ENCODE measurements at places on chromosomes 3 and 15.

GRCh38 chr3:38471260-38471857 is 17.7 kb downstream of the ACVR2B start:
- DNase-seq: no peak

GRCh38 chr15:88680241-88681001 is 41.6 kb downstream of the ISG20 start:
- DNase-seq: no peak

DNA sequence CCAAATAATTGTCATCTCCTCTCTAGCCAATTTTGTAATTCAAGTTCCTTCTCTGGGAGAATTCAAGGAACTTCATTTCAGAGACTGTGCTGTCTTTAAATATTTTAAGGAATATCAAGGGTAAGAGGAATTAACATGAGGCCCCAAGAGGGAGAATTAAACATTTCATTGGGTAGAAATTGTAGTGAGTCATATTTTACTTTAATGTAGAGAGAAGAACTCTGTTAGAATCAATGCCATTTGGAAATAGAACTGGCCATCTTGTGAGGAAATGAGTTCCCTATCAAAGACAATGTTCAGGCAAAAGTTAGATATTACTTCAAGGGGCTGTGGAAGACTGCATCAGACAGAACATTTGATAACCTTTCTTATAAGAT is 43.5 kb upstream of the TP63 start:
- no peak for DNase-seq

DNA sequence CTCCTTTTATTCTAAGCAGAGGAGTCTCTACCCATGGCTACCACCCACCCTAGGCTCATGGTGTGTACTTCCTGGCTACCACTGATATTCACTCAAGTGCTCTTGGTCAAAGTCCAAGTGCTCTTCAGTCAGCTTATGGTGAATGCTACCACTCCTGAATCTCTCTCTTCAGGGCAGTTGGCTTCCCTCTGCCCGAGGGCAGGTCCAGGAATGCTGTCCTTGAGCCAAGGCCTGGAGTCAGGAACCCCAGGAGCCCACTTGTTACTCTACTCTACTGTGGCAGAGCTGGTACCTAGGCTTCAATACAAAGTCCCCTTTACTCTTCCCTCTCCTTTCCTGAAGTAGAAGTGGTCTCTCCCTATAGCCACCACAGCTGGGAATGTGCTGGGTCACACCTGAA is 226.0 kb downstream of the DIPK2A start:
- no peak for DNase-seq

- DNase-seq: no peak
Observed at GRCh38 chr15:89203705-89204273, 17.6 kb downstream of the RLBP1 start.

DNA sequence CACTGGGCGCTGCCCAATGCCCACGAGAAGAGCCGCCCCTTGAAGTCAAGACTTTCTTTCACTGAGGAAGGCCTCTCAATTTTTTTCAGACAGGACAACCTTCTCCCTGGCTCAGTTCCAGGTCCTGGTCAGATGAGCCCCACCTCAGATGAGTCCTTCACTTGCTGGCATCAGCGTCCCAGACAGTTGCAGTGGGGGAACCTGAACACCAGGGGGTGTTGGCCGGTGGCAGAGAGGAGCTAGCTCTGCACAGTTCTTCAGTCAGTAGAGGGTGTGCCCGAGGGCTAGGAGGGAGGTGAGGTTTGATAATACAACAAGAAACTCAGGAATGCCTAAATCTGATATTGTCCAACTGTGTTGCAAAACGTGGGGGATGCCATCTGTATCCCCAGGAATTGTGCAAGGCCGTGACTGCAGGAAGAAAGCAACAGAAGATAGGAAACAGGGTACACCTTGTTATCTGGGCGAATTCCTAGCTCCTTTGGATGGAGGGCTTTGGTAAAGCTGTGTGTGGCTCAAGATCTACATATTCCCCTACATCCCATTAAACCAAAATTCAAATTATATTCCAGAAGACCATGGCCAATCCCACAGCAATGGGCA is 34.3 kb downstream of the CCR3 start:
- no peak for DNase-seq

GRCh38 chr3:71513515-71513914 is 70.0 kb downstream of the FOXP1 start:
- DNase-seq: no peak

DNA sequence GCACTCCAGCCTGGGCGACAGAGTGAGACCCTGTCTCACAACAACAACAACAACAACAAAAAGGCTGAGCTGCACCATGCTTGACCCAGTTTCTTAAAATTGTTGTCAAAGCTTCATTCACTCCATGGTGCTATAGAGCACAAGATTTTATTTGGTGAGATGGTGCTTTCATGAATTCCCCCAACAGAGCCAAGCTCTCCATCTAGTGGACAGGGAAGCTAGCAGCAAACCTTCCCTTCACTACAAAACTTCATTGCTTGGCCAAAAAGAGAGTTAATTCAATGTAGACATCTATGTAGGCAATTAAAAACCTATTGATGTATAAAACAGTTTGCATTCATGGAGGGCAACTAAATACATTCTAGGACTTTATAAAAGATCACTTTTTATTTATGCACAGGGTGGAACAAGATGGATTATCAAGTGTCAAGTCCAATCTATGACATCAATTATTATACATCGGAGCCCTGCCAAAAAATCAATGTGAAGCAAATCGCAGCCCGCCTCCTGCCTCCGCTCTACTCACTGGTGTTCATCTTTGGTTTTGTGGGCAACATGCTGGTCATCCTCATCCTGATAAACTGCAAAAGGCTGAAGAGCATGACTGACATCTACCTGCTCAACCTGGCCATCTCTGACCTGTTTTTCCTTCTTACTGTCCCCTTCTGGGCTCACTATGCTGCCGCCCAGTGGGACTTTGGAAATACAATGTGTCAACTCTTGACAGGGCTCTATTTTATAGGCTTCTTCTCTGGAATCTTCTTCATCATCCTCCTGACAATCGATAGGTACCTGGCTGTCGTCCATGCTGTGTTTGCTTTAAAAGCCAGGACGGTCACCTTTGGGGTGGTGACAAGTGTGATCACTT is 2.0 kb downstream of the CCR5 start:
- no peak for DNase-seq

DNA sequence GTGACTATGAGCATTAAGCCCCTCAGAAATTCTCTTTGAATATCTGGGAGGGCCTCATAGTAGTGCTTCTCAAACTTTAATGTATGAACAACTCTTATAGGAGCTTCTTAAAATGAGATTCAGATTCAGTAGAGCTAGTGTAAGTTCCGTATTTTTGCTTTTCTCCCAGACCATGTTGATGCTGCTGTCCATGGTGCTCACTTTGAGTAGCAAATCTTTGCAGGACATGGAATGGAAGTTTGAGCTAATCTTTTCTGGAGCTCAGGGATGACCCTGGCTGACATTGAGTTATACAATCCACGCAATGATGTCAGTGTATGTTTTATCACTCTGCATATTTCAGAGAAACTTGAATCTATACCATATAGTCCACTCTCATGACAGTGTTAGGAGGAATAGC is 134.2 kb downstream of the OTOL1 start:
- no peak for DNase-seq

DNA sequence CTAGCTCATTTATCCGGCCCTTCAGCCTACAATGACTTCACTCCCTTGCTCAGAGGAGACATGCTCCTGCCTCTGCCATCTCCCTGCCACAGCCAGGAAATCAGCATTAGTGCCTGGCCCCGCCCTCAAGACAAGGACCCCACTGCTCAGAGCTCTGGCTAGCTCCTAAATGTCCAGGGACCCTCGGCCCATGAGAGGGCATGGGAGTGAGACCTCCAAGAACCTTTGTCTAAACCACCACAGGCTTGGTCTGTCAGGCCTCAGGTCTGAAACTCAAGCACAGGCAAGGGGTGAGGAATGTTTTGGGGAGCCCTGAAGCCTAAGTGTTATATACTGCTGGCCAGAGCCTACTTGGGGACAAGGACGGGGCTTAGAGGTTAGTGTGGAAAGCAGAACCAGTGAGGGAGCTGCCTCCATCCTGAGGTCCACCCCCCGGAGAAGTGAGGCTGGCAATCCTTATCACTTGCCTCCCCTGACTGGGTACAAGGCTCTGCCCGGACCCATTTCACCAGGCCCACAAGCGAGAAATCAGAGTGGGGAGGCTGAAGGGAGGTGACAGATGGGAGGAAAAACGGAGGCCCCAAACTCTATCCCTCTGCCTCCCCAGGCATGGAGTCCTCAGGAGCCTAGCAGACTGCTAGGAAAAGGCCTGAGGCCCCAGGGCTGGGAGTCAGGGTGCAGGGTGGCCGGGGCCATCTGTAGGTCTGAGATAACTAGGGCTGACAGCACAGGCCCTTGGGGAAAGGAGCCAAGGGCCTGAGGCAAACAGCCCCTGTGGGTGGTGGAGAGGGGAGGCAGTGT is 18.8 kb downstream of the SHF start:
- no peak for DNase-seq

GRCh38 chr3:197025736-197026480 is 3.7 kb downstream of the MELTF start:
- no peak for DNase-seq

- no peak for DNase-seq
Observed at GRCh38 chr3:52227766-52228165, 2.3 kb upstream of the TLR9 start.

Measured in NCI-H2081 treated with DMSO at 0.1 percent for 48 hours (cell line).